ENCODE measurements at places on chromosomes 4 and X. TPM values are rescaled to one million over a fixed set of nuclear protein-coding genes. Genes with fewer than 3 reads are reported as not detected.
A peak's percentile ranks its signal among the peaks of the same experiment; 100 is the strongest.

MTNR1A gene
- total RNA-seq = not detected

TEC gene
- 3.0 TPM for total RNA-seq

DNA sequence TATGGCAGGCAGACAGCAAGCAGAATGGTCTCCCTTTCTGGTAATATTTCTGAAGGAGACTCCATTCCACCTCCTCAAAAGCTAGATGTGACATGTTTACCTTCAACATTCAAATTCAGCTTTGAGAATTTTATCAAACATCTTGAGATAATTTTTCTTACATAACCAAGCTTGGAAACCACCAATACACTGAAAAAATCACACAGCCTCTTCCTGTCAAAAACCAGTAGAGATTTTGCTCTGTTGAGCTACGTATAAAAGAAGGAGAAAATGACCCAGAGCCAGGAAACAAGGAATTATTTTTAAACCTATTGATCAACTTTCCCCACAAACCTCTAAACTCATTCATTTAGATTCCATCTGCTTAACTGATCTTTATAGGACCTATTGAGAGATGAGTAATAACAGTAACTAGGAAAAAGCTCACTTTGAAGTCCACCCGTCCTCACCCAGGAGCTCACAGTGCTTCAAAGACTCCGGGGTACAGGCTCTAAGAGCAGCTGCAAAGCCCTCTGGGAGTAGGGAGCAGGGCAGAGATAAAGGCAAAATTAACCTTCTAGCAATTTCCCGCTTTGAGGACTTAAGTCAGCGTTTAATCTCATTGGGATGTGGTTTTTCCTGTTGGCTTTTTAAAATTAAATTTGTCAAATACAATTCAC, 318.2 kb upstream of the RASGEF1B start:
- DNase-seq = no peak

- no peak for DNase-seq
Observed at GRCh38 chrX:44899946-44900345, 27.0 kb downstream of the KDM6A start.

AKAP4 gene
- total RNA-seq = not detected

CSAG1 gene
- total RNA-seq = not detected

STAG2 gene
- total RNA-seq = 79.4 TPM

- no peak for DNase-seq
Observed at GRCh38 chr4:7285244-7286094, 93.1 kb downstream of the SORCS2 start.

GRCh38 chrX:254630-255215, 26.5 kb upstream of the PLCXD1 start:
- DNase-seq = no peak

DNA sequence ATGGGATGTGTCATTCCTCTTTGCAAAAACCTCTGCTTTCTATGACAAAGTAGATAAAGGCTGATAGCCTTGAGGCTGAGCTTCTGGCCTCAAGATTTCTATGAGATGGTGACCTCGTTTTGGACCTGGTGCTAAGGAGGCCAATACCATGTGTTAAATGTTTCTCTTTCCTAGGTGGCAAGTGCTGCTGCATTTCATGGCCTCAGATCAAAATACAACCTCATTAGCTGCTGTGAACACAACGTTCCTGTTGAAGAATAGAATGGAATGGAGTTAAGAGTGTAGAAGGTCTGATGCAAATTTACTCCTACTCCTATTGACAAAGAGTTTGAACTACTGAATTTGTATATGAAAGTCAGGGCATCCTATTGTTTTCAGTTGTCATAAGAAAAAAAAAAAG, 112.0 kb downstream of the C4orf51 start:
- DNase-seq = no peak

DNA sequence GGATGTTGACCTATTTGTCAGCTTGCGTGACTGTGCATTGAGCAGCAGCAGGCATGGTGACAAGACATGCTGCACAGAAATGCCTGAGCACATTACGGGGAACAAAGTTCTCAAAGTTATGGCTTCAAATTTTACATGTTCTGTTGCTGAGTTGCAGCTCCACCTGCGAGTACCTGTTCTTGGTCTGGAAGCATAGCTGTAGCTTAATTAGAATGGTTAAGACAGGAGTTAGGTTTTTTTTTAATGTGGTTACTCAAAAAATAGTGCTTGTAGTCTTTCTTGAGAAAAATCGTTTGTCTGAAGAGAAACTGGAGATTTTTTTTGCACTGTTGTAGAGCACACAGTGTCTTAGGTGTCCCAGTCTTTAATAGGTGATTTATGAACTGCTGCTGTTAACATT, 38.8 kb upstream of the GNPDA2 start:
- DNase-seq = no peak

EFHC2 gene
- 1.1 TPM for total RNA-seq

GRCh38 chr4:33381816-33382215, 2661.6 kb downstream of the PCDH7 start:
- no peak for DNase-seq

PRSS12 gene
- total RNA-seq = not detected

DNA sequence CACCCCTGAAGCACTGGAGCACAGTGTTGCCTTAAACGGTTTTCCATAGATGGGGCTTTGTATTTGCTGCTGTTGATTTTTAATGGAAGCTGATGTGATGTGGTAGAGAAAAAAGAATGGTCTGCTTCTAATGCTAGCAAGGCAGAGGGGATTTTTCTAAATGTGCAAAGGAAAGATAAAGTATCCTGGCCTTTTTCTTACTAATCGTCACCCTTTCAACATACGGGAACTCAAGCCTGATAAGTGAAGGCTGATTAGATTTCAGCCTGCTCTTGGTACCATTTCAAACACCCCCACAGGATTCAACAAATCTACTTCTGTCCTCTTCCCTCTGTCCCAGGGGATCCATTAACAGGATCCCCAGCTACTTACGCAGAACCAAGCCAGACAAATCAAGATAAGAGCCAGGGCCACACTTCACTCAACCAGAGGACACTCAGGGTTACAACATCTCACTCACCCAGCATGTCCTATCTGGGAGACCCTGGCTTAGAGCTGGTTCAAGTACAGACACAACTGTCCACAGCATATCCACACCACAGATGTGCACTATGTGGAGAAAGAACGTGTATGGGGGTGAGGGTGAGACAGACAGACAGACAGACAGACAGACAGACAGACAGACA, 180.0 kb downstream of the SH3KBP1 start:
- DNase-seq = no peak

MCUB gene
- total RNA-seq = 96.3 TPM

NEIL3 gene
- 5.0 TPM for total RNA-seq

LRRC66 gene
- 0.37 TPM for total RNA-seq

GRCh38 chr4:20203508-20203907, 48.2 kb upstream of the SLIT2 start:
- DNase-seq = no peak

FGFBP2 gene
- 0.39 TPM for total RNA-seq

GRCh38 chr4:175953960-175954521, 111.6 kb upstream of the WDR17 start:
- DNase-seq = no peak

GRCh38 chrX:100642290-100642689, 1.7 kb upstream of the SRPX2 start:
- DNase-seq = no peak

DNA sequence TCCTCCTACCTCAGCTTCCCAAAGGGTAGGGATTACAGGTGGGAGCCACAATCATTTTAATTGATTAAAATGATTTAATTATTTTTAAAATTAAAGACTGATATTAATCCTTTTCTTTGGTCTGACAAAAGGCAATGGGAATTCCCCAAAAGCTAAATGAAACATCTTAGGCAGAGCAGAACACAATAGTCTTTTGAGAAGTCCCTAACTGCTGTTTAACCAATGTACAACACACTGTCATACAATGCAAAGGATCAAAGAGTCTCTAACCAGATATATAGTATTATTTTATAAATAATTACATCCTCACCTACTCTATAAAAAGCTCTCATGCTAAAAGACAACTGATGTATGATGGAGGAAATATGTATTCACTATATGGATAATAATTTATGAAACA, 47.0 kb downstream of the THAP9 start:
- no peak for DNase-seq

- DNase-seq = no peak
Observed at GRCh38 chr4:138669479-138670315, 345.9 kb upstream of the NOCT start.

DNA sequence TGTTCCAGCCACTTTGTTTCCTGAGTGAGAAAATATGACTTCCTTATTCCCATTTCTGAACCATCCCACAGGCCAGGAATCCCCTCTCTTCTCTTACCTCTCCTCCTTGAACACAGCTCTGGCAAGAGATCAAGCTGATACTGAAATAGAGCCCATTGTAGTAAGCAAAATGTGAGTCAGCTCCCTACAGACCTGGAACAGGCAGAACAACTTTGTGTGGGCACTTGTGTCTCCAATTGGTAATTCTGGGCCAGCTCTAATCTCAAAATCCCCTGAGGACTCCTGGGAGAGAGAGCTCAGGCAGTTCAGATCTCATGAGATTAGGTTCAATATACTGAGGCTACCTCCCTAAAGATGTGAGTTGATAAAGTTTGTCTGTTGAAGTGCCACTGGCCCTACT, 213.5 kb downstream of the GUCY2F start:
- no peak for DNase-seq

FGF13 gene
- total RNA-seq = not detected

- no peak for DNase-seq
Observed at GRCh38 chr4:140335076-140335475, 38.4 kb upstream of the SCOC start.

DNA sequence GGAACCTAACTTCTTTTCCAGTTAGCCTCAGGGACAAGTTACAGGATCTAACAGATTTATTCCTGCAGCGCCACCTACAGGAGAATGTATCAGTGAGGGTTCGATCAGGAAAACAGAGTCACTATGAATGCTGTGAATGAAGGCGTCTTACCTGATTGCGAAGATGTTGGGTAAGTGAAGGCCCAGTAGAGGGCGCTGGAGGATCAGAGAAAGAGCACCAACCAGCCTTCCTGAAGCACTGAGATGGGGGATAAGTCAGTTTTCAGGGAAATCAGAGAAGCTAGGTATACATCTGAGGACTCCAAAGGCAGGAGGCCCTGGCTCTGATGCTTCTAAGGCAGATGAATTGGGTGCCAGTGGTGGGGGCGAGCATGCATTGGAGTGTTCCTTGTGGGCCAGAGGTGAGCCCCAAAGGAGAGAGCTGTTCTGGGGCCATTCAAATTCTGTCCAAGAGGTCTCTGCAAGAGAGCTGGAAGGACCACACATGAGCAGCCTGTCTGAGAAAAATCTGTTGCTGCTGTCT, 169.9 kb upstream of the AADAT start:
- no peak for DNase-seq

GRCh38 chrX:129980540-129981199, 1.8 kb upstream of the BCORL1 start:
- DNase-seq = peak; percentile 42
